ENCODE measurements at places on chromosomes 6 and 20.

- DNase-seq = peak; percentile 78
Measured at GRCh38 chr6:159104163-159104925, 59.6 kb upstream of the TAGAP start.

DNA sequence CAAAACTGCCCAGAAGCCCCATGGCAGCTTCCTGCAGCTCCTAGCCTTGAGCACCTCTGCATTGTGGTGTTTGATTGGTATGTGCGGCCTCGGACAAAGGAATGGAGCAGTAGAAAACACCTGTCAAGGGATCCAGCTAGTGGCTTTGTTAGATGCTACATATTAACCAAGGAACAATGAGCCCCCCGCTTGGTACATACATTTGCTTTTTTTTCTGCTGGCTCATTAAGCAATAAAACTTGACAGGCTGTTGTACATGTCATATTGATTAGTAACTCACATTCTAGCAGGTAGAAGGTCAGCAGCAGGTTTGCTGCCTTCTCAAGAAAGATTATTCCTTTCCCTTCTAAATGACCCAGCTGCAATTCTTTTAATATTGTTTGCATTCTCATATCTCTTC lies 937 bp downstream of the SPACA1 start:
- no peak for DNase-seq

DNA sequence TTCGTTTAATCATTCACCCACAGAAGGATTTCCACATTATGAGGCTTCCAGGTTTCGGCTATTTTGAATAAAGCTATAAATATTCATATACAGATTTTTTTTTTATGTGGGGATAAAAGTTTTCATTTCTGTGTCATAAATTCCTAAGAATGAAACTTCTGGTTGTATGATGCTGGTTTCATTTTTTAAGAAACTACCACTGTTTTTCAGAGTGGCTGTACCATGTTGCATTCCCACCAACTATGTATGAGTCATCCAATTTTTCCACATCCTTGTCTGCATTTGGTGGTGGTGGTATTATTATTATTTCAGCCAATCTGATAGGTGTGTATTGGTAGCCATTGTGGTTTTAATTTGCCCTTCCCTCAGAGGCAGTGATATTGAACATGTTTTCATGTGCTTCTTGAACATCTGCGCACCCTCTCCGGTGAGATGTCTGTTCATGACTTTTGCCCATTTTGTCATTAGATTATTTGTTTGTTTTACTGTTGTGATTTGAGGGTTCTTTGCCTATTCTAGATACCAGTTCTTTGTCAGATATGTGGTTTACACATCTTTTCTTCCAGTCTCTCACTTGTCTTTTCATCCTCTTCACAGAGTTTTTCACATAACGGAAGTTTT lies 75.5 kb downstream of the DOK5 start:
- no peak for DNase-seq

DNA sequence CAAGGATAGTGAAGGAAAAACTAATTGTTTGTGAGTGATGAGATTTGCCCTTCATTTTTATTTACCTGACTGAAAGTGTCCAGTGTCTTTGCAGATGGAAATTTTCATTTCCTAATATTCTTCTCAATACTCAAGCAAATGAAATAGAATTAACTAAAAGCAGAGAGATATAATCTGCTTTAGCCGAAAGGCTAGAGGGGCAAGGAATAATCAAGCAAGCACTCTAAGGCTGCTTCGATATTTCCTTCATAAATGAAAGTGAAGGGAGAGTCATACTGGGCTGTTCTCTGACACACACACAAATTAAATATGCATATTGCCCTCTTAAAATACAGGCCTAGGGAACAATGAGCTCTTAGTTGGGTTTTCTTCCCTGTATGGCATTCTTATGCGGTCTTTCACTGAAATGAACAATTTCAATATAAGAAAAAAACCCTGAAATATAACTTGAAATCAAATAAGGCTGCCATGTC lies 47.5 kb upstream of the POPDC3 start:
- no peak for DNase-seq

DNA sequence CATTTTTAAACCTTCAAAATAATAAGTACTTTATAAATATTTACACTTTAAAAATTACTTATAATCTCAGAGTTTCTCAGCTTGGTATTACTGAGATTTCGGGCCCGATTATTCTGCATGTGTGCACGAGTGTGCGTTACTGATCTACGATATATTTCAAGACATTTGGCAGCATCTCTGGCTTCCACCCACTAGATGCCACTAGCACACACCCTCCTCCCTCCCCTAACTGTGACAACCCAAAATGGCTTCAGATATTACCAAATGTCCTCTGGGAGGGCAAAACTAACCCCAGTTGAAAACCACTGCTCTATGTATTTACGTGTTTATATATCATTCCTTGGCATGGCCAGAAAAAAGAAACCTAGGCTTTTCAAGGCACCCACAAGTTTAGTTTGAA lies 95.9 kb downstream of the FYN start:
- no peak for DNase-seq

- no peak for DNase-seq
Measured at GRCh38 chr20:14589383-14589782, 252.0 kb upstream of the FLRT3 start.

GRCh38 chr6:6892744-6893583 lies 214.8 kb upstream of the RREB1 start:
- no peak for DNase-seq

DNA sequence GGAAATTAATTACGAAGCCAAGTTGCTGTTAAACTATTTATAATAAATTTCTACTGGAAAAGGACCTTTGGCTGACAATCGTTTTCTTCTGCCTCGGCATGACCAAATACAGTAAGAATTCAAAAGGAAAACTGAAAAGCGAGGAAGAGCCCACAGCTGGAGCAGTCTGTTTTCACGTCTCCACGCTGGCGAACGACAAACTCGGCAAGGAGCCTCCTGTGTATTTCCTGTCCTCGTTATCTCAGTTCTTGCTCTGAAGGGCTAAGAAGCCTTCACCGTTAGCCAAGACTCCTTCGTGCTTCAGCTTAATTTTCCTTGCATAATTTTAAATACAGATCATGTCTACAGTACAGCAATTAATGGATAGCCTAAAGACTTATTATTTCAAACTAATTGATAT lies 214.3 kb upstream of the PLCB4 start:
- peak; percentile 5 for DNase-seq

GRCh38 chr20:63047267-63047666 lies 40.5 kb upstream of the BHLHE23 start:
- no peak for DNase-seq

GRCh38 chr6:67811239-67812037 lies 823.6 kb upstream of the ADGRB3 start:
- DNase-seq = no peak

- DNase-seq = no peak
Measured at GRCh38 chr20:60300374-60300773, 342.2 kb downstream of the CDH26 start.

GRCh38 chr20:14312001-14312400 lies 25.4 kb downstream of the FLRT3 start:
- no peak for DNase-seq

- no peak for DNase-seq
Measured at GRCh38 chr6:143058987-143059386, 1.7 kb upstream of the AIG1 start.

- DNase-seq = no peak
Measured at GRCh38 chr20:3358676-3359340, 48.7 kb downstream of the DNAAF9 start.

GRCh38 chr6:56716229-56716628 lies 73.5 kb upstream of the DST start:
- DNase-seq = no peak

- no peak for DNase-seq
Measured at GRCh38 chr6:113190170-113190569, 667.0 kb upstream of the MARCKS start.

DNA sequence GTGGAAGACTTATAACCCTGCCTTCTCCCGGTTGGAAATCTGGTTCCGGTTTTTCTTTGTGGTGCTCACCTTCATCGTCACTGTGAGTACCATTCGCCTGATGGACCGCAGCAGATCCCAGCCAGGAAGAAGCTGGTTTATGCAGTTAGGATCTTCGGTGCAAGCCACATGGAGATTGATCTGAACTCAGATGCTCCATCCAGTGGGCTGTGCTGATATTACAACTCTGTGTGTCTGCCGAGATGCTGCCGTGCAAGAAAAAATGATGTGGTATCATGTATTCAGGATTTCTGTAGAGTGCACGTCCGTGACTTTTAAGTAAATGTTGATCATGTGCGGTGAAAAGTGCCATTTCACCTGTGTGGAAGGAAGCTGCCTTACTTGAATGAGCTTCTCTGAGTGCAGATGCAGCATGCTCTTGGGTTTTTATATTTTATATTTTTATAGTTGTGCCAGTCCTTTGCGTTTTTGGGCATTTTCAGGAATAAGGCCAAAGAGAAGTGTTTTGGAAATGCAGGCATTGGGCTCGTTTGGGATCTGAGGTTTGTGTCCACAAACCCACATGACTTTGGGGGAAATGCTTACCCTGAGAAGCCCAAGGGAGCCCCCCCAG lies 39.2 kb downstream of the DYNLT1 start:
- DNase-seq = peak; percentile 61

DNA sequence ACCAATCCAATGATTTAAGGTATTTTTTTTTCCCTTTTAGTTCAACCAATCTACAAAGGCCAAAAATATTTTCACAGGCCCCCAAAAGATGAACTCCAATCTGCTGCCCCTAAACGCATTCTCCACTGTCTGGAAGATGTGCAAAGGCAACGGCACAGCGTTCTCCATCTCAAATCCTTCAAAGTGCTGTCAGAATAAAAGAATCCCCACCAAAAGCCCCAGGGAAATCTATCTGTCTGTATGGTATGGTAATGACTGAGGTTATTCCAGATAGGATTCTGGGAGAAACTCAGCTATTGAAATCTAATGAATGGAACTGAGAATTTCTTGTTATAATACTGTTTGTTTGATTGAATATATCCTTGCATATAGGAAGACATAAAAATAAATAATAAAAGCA lies 217.8 kb upstream of the CCN2 start:
- no peak for DNase-seq

- DNase-seq = no peak
Measured at GRCh38 chr6:74268815-74269599, 573.0 kb downstream of the CD109 start.

GRCh38 chr6:157430834-157431233 lies 49.8 kb downstream of the ZDHHC14 start:
- no peak for DNase-seq

DNA sequence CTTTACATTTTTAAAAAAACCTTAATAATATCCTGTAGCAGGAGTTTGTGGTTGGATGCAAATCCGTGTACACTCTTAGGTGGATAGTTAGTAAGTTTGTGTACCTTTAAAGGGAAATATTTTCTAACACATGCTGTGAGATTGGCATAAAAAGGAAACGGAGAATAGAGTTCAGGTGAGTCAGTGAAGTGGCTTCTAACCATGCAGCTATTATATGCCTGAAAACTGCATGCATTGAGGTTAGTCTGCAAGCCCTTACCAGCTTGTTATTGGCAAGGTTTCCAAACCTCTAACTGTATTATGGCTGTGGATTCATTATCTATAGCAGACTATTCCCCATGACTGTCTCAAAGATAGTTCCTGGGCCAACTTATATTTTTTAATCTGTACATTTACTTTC lies 420.6 kb upstream of the MMS22L start:
- DNase-seq = no peak

- no peak for DNase-seq
Measured at GRCh38 chr6:85037221-85037620, 272.8 kb upstream of the TBX18 start.

DNA sequence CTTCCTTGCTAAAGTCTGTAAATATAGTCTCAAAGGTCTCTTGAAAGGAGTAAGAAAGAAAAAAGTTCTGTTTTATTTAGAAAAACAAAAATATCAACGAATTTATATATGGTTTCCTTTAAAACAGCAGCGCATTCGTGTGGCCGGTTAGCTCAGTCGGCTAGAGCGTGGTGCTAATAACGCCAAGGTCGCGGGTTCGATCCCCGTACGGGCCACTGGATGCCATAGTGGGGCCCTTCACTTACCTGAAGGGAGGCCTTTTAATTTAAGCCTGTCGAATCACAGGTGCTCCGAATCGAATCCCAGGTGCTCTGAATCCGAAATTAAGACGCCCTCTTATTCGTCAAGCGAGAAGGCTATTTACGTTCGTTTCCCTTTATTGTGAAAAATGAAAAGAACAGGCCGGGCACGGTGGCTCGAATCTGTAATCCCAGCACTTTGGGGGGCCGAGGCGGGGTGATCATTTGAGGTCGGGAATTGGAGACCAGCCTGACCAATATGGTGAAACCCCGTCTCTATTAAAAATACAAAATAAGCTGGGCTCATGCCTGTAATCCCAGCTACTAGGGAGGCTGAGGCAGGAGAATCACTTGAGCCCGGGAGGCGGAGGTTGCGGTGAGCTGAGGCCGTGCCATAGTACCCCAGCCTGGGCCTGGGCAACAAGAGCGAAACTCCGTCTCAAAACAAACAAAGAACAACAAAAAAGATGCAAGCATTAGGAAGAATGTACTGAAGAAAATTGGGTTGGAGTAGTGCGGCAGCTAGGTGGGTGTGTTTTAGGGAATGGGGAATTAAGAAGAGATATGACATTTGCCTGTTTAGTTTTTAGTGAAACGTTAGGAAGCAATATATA lies 195.8 kb upstream of the ZNF184 start:
- DNase-seq = peak; percentile 12

DNA sequence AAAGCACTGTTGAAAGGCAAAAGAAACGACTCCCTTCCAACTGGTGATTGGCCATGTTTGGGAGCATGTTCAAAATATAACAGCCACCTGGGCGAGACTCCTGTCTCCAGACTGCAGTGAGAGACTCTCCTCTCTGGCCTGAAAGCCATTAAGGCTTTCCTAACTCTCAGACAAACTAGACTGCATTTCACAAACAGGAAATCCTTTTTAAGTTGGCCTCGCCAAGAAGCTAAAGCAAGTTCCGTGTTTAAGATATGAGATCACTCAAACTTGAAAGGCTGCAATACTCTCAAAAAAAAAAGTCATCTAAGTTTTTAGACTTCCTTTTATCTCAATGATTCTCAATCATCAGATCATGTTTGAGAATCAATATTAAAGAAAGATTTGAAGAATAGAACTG lies 117.0 kb downstream of the TFAP2A start:
- DNase-seq = no peak

GRCh38 chr20:56940466-56940865 lies 311.4 kb downstream of the TFAP2C start:
- DNase-seq = no peak

GRCh38 chr20:49028684-49029083 lies 17.4 kb upstream of the CSE1L start:
- no peak for DNase-seq

- DNase-seq = no peak
Measured at GRCh38 chr6:50112981-50113857, 63.5 kb upstream of the DEFB112 start.

GRCh38 chr6:25222006-25222678 lies 57.0 kb upstream of the CARMIL1 start:
- no peak for DNase-seq

All from thyroid gland (tissue), 4 donors.